ENCODE measurements at places on chromosomes 4 and X.

DNA sequence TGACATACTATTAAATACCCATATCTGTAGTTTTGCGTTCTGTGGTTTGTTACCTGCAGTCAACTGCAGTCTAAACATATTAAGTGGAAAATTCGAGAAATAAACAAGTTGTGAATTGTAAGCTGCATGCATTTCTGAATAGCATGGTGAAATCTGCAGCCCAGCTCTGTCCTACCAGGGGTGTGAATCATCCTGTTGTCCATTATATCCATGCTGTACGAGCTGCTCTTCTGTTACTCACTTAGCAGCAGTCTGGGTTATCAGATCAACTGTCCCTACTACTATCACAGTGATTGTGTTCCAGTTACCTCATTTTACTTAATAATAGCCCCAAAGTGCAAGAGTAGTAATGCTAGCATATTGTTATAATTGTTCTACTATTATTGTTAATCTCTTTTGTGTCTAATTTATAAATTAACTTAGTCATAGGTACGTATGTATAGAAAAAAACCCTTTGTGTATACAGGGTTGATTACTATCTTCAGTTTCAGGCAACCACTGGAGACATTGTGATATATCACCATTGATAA, 173.7 kb upstream of the FAT4 start:
- DNase-seq, result no peak

DNA sequence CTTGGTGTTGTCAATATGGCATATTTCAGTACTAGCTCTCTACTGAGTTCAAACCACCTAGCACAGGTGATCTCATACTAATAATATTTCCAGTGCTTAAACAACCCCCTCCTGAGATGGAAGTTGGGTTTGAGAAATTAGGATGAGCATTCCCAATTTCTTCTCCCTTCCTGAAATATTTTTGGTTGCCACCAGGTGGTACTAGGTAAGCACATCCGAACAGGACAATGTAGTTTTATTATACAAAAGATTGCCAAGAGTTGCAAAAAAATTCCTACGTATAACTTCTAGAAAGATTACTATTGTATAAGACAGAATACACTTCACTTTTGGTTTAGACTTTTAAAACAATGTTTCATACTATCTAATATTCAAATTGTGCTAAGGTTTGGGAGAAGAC, 484.5 kb downstream of the PACRGL start:
- no peak for DNase-seq

DNA sequence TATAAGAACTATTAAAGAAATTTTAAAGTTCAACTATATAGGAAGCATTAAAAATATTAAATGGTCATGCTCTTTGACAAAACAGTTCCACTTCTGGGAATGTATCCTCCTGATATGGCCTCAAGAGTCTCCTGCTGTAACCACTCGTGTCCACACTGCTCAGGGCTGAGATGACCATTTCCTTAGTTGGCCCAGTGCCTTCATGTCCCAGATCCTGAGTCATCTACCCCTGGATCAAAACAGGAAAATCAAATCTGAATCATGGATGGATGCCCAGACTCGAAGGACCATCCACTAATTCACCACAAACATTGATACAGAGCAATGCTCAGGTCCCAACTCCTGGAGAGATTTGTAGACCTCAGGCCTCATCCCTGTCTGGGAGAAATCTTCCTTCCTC, 44.7 kb downstream of the GPRASP3 start:
- no peak for DNase-seq

DNA sequence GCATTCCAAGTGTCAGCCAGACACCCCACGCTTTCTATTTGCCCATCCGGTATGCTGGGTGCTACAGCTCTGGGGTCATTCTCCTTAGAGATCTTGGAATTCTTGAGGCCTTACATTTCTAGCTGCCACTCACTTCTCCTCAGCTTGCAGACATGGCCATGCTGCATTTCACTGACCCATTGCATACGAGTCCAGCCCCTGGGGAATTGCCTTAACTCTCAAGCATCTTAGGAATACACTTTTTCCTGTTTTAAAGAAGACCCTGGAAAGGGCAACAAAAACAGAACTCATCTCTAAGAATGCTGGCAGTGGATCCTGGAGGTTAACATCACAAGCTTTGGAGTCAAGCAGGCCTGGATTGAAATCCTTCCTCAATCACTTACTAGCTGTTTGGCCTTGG, 122.0 kb upstream of the LNX1 start:
- DNase-seq, result no peak

- no peak for DNase-seq
These were observed 144.4 kb downstream of the NHS start for GRCh38 chrX:17519358-17519757.

Data from CD4-positive, alpha-beta T cell treated with Interleukin-1 beta for 1 hour (primary cell).